ENCODE measurements at places on chromosomes 12 and 14.

DNA sequence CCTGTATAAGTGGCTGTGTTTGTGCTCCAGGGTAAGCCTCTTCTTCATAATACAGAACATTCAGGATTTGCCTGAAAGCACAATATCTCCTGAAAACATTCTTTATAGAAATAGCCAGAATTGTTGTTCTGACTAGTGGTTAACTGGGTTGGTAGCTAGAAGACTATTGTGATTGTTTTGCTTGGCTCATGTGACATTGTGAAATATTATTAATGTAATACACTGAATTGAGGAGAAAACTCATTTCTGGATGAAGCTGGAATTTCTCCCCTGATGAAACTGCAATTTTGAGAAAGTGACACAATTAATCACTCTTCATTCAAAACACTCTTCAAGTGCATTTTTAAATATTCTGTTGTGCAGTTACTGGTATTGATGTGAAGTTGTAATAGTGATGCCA lies 172.3 kb upstream of the PTPRQ start:
- DNase-seq: no peak

DNA sequence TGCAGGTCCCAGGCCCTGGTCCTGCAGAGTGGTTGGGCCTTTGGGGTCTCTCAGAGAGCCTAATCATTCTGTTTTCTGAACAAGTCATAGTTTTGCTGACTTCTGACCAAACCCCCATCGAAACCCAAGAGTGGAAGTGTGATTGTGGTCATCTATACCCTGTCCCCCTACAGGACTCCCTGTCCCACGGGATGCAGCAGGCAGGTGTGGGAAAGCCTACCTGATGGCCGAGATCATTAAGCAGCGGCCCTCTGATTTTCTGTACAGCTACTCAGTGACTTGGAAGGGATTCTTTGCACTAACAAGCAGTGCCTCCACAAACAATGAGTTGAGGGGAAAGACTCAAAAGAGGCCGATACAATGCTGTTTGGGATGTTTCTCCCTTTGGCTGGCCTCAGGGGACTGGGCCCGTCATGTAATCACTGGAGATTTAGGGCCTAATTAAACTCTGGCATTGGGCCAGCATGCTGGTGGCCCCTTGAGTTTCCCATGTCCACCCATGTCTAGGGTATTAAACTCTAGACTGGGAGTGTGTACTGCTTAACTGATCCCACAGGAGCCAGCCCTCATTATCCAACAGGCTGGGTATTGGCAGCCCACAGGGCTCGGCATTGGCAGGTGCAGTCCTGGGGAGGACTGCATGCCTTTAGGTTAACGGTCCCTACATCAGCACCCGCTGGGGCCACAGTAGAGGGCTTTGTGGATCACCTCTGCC lies 192.8 kb downstream of the ZFP36L1 start:
- DNase-seq: no peak

- DNase-seq: peak; percentile 52
Measured at GRCh38 chr14:106024983-106025604, 498.7 kb downstream of the TMEM121 start.

- no peak for DNase-seq
Measured at GRCh38 chr14:90681929-90682328, 134.3 kb downstream of the TTC7B start.

GRCh38 chr12:1885599-1886245 lies 32.7 kb downstream of the CACNA2D4 start:
- no peak for DNase-seq

GRCh38 chr12:124007826-124008570 lies 35.0 kb downstream of the ZNF664 start:
- DNase-seq: peak; percentile 24

- no peak for DNase-seq
Measured at GRCh38 chr12:80761838-80762237, 45.1 kb downstream of the MYF5 start.

DNA sequence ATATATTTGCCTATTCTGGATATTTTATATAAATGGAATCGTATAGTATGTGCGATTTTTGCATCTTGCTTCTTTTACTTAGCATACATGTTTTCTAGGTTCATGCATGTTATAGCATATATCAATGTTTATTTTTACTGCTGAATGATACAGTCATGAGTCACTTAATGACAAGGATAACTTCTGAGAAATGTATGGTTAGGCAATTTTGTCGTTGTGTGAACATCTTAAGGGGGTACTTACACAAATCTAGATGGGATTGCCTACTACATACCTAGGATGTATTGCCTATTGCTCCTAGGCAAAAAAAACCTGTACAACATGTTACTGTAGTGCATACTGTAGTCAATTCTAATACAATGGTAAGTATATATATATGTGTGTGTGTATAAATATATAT lies 8.8 kb downstream of the USP15 start:
- DNase-seq: no peak

GRCh38 chr14:61033054-61033453 lies 52.0 kb downstream of the SLC38A6 start:
- DNase-seq: no peak

GRCh38 chr12:110661337-110661972 lies 27.5 kb downstream of the HVCN1 start:
- DNase-seq: peak; percentile 91

DNA sequence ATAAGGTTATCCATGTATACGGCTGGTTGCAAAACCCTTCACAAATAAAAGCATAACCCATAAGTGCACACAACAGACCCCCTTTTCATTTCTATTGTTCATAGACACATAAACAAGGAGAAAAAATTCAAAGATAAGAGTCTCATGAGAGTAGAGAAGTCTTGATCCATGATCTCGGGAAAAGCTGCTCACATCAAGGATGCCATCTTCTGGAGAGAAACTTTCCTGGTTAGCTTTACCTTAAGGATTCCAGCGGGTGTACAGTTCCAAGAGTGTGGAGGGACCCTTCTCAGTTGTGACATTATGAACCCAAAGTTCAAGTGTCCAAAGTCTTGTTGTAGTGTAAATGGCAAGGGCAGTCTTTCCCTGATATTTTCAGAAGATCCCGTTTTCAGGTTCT lies 144.5 kb downstream of the LLPH start:
- no peak for DNase-seq

DNA sequence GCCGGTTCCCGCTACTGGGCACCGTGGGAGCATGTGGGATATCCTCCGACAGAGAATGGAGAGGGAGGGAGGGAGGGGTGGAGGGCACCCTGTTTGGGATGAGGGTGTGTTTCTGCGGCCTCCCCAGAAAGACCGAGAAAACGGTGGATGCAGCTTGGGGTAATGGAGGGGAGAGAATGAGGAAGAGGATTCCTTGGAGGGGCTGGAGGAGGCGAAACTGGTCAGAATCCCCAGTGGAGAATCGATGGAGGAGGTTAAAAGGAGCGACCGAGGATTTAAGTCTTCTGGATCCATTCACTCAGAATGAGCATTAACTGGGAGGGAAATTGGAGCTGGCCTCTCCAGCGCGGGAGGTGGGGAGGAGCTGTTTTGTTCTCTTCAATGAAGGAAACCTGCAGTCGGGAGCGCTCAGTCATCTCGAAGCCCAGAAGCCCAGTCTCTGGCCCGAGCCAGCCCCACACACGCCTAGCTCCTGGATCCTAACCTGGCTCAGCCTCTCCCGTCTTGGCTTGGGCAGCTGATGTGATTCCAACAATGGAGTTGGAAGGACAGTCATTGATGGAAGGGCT lies 581 bp downstream of the ARG2 start:
- no peak for DNase-seq

DNA sequence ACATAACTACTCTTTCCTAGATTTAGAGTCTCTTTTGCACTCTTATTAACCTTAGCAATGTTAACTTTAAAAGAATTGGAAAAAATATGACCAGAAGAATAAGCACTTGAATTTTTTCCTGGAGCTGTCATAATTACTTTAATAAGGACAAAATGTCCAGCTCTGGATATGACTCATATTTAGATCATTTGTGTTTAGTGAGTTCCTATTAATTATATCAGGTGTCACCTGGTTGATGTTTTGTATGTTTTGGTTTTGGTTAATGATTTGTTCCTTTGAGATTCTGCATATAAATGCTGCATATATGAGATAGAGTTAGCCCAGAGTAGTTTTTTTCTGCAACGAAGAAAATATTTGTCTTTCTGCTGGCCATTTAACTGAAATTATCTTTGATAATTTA lies 5.1 kb downstream of the CLECL1 start:
- DNase-seq: no peak

GRCh38 chr12:26092346-26093105 lies 32.3 kb downstream of the BHLHE41 start:
- DNase-seq: no peak

GRCh38 chr12:5524769-5525436 lies 93.0 kb downstream of the NTF3 start:
- no peak for DNase-seq

DNA sequence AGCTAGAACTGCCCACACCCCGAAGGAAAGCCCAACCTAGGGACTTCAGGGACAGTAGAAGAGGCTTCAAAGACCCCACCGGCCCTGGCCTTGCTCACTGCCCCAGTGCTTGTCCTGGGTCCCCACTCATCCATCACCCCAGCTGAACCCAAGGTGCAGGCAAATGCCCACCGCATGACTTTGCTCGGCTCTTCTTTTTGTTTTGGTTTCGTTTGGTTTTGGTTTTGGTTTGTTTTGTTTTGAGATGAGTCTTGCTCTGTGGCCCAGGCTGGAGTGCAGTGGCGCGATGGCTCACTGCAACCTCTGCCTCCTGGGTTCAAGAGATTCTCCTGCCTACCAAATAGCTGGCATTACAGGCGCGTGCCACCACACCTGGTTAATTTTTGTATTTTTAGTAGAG lies 9.0 kb downstream of the CCDC85C start:
- peak; percentile 67 for DNase-seq

DNA sequence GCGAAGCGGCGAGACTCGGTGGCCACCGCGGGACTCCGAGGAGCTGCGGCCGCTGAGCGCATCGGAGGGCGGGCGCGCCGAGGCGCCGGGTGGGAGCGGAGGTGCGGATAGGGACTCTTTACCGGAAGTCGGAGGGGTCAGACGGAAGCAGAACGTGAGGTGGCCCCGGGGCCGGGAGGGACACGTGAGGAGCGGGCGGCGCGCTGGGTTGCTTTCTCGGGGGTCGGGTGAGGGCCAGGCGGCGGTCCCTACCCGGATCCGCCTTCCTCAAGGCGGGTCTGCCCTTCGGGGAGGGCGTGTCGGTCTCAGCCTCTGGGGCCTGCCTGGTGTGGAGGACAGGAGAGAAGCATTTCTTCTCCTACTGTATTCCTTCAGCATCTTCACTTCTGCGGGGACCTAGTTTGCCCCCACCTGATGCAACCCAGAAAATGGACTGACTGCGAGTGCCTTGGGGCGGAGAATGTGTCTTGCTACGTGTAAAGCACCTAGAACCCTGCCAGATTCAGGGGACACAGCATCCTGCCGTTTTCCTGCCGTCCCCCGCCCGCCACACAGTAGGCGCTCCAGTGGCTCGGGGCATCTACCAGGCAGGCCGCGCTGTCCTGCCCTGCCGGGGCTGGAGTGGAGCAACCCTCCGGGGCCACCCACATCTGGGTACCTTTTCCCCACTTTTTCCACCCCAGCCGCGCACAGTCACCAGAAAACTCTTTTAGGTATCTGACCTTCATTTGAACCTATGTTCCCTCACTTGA lies 514 bp upstream of the ATXN2 start:
- peak; percentile 90 for DNase-seq

GRCh38 chr14:50530358-50530757 lies 2.0 kb downstream of the MAP4K5 start:
- DNase-seq: no peak

GRCh38 chr12:95790917-95791849 lies 619 bp upstream of the NTN4 start:
- peak; percentile 41 for DNase-seq

- no peak for DNase-seq
Measured at GRCh38 chr12:104549815-104550480, 93.2 kb downstream of the CHST11 start.

GRCh38 chr14:71586131-71586897 lies 345.9 kb upstream of the RGS6 start:
- DNase-seq: no peak

DNA sequence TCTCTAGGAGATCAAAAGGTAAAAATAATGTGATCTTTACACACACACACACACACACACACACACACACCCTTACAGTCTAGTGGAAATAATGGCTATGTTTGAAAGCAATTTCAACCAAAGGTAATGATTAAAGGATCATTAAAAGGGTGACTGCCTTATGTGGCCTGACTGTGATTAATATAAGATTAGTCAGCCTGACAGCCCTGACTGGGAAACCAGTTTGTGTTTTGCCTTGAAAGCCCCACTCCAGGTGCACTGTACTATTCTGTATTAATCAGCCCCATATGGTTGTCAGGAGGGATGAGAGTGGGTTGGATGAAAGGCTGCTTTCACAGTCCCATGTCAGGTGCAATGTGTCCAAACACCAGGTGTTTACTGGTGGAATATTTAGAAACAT lies 10.5 kb downstream of the RASSF9 start:
- DNase-seq: no peak

GRCh38 chr12:104577581-104577981 lies 120.8 kb downstream of the CHST11 start:
- DNase-seq: no peak

GRCh38 chr14:101031721-101032120 lies 128.2 kb upstream of the RTL1 start:
- no peak for DNase-seq

GRCh38 chr14:103514596-103515421 lies 7.8 kb downstream of the CKB start:
- no peak for DNase-seq

DNA sequence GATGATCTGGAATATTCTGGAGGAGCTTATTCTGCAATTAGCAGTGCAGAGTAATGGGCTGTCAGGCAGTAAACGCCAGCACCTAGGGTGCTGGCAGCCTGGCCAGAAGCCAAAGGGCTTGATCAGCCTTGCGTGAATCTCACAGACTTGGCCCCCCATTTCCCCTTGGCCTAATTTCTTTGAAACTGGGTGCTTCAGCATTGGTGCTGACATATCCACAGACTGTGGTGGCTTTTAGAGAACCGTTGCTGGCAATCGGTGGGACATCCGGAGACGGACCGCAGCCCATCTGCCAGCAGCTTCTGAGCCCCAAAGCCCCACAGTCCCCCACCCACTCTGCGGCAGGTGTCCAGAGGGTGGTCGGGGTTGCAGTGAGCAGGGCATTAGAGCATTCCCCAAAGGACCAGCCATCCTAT lies 157.1 kb downstream of the CALM1 start:
- DNase-seq: no peak

GRCh38 chr14:91140672-91141071 lies 26.8 kb downstream of the DGLUCY start:
- no peak for DNase-seq

DNA sequence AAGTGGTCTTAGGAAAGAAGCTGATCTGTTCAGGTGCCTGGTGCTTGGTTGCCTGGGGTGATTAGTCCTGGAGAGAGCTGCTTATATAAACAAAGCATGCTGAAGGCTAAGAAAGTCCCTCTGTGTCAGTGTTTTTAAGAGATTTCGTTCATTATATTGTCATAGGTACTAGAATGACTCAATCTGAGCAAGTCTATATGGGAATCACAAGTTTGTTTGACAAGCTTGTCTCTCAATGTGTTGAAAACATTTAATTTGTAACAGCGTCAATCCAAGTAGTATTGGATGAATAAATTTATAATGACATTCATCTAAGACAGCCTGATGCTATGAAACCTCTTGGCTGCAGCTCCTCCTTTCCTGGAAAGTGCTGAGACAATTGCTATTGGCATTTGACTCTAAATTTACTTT lies 256.3 kb downstream of the TMTC2 start:
- no peak for DNase-seq

GRCh38 chr14:31926123-31926522 lies 151.0 kb upstream of the ARHGAP5 start:
- peak; percentile 30 for DNase-seq

GRCh38 chr12:100574187-100575074 lies 947 bp downstream of the GAS2L3 start:
- no peak for DNase-seq

- DNase-seq: peak; percentile 96
Measured at GRCh38 chr14:22852940-22853767, 16.8 kb downstream of the MMP14 start.

Data from activated CD8-positive, alpha-beta T cell treated with anti-CD3 and anti-CD28 coated beads for 36 hours (primary cell).